ENCODE measurements at places on chromosomes 2 and 18. TPM values are rescaled to one million over a fixed set of nuclear protein-coding genes. Genes with fewer than 3 reads are reported as not detected.

DNA sequence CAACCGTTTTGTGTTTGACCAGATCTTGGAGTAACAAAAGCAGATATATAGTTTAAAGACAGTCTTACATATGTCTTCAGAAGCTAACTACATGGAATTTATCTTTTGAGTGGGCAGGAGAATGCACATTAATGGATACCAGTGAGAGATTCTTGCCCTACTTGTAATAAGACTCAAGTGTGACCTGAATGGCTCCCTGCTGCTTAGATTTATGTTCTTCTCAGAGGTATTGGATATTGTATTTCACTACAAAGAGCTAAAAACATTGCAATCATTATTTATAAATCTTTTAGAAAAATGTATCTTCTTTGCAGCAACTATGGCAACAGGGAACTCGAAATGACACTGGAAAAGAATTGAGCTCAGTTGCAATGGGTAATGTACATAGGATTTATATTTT, 227.7 kb downstream of the LRRTM4 start:
- DNase-seq: no peak

DNA sequence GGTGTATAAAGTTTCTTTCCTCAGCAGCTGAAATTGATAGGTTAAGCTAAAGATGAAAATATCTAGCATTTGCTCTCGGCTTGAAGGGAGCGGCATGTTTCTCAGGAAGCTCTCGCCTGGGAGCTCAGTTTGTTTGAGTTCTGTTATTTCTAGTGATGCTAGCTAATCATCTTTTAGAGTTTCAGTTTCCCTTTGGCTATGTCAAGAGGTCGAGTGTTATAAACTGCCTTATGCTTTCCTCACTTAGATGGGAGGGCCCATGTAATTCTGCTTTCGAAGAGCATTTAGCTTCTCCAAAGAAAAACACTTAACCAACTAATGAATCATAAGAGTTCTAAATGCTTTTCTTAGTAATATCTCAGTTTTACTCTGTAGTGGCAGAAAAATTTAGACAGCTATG, 33.6 kb downstream of the PLCL1 start:
- DNase-seq: peak; percentile 11

The CKAP2L gene
- 21.2 TPM for total RNA-seq

The RTN4 gene
- total RNA-seq: 83.0 TPM

The ASPRV1 gene
- total RNA-seq: 0.44 TPM

DNA sequence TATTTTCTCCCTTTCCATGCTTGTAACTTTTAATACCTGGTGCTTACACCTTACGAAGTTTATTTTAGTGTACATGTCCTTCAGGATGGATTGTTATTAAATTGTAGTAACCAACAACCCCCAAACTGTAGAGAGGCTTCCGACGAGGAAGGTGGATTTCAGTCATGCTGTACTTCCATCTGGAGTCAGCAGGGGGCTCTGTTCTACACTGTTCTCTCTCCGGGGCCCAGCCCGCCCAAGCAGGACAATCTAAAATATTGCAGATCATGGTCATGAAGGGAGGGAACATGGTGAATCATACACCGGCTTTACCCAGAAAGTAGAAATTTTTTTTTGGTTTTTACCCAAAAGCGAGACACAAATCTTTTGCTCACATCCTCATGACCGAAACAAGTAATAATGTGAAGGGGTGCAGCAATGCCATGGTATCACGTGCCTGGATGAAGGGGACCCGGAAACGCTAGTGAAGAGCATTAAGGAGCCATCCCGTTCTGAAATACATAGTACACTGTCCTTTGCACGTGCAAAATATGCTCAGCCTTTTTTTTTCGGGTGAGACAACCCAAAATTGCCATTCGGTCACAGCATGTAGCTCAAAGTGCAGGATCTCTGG, 884.8 kb downstream of the EPHA4 start:
- DNase-seq: peak; percentile 30

DNA sequence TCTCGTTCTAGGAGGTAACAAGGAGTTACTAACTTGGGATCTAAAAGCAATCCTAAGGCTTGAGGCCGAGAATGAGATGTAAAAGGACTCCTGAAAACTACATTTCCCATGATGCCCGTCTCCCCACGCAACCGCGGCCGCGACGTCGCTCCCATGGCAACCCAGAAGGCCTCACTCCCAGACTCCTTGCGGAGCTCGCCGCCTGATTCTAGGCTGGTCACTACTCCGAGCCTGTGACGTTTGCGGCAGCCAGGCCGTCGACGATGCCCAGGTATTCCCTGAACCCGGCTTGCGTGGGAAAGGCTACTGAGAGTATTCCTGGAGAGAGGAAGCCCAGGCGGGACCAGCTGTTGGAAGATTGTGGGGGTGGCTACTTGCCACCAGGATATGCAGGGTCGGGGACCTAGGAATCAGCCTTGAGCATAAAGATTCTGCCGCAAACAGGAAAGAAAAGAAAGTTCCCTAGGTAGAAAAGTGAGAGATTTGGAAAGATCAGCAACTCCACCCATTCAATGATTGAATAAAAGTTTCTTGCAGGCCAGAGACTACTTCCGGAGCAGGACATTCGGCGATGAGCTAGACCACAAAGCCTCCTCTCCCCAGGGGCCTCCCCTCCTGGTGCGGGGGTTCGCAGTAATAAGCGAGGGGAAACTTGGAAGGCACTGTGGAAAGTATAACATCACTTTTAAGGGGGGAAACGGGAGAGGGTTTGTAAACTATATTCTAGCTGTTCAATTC, at the start of gene DYNC2LI1:
Gene DYNC2LI1 (plus strand): TSS at position 164 of the 738 bp plus-strand sequence. CDS start 100 bp downstream, at position 264.
- DNase-seq: peak; percentile 71

The COL6A3 gene
- 15.5 TPM for total RNA-seq

GRCh38 chr2:150230616-150231015, 256.9 kb downstream of the RND3 start:
- no peak for DNase-seq

DNA sequence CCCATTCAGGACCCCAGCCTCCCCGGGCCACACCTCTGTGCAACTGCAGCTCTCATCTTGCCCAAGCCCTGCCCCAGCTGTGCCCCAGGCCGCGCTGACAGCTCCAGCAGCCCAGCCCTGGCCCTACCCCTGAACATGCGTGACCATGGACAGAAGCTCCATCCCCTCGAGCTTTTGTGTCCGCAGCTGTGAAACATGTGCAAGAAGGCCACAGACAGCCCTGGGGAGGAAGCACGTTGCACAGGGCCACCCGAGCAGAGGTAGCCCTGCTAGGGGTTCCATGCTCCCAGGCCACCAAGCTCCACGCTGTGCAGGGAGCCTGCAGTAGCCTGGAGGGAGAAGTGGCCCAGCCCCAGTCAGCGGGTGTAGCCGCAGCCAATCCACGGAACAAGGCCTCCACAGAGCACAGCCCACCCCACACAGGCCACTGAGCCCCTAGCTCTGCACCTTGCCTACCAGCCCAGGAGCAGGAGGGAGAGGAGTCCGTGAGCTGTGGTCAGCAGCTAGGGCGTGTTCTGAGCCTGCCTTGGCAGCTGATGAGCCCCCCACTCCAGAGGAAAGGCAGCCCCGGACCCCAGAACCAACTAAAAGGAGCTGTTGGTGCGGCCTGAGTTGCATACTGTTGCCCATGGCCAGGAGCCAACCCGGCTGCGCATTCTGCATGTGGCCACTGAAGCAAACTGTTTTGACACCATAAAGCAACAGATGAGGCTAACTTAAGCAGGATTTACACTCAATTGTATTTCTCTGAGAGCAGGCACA, 184.0 kb downstream of the SEPTIN10 start:
- DNase-seq: no peak

DNA sequence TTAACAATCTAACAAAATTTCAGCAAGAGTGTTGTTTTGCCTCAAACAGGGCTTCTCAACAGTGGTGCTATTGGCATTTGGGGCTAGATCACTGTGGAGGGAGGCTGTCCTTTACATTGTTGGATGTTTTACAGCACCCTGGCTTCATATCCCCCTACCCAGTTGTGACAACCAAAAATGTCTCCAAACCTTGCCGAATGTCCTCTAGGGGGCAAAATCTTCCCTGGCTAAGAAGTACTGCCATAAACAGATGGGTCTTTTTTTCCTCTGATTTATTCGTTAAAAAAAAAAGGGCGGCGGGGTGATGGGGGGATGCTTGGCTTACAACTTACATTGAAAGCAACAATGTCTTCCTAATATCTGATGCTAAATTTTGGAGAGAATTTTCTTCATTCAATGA, 207.6 kb upstream of the CCDC150 start:
- no peak for DNase-seq

DNA sequence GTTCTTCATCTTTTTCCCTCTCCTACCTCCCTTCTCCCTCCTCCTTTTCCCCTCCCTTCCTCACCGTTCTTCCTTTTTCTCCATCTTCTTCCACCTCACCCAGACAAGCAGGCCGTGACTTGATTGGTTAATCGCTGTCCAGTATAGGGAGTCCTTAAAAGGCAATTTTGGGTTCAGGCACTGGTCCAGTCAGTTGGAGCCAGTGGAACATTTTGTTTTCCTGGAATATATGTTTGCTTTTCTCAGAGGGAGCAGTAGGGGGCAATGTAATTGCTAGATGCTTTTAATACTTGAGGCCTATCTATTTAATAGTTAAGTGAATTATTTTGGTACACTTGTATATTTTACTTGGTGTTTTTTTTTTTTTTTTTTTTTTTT, 15.0 kb downstream of the ELAC1 start:
- DNase-seq: no peak

The COLEC11 gene
- total RNA-seq: not detected

The MRO gene
- not detected for total RNA-seq

- DNase-seq: no peak
Measured at GRCh38 chr2:136207030-136207623, 89.2 kb upstream of the CXCR4 start.

The CD8B2 gene
- 0.54 TPM for total RNA-seq

- no peak for DNase-seq
Measured at GRCh38 chr2:215973954-215974699, 39.2 kb downstream of the MREG start.
